Breast epithelium (tissue), 4 donors: ENCODE measurements at places on chromosomes 16 and 17. TPM values are rescaled to one million over a fixed set of nuclear protein-coding genes. Genes with fewer than 3 reads are reported as not detected.

SLC52A1 gene
- 0.32 TPM for total RNA-seq

RECQL5 gene
- total RNA-seq, result 10.7 TPM

MMP25 gene
- total RNA-seq, result 0.98 TPM

RNF166 gene
- total RNA-seq, result 22.0 TPM

ACSM2A gene
- total RNA-seq, result not detected

HSBP1 gene
- total RNA-seq, result 20.2 TPM

OR3A3 gene
- not detected for total RNA-seq

LGALS9B gene
- total RNA-seq, result not detected

KRT25 gene
- not detected for total RNA-seq

ATP2A1 gene
- 0.33 TPM for total RNA-seq

MRPS34 gene
- 85.9 TPM for total RNA-seq

AANAT gene
- total RNA-seq, result not detected

DNAAF1 gene
- 1.2 TPM for total RNA-seq

CIITA gene
- total RNA-seq, result 5.6 TPM

VAT1L gene
- 0.33 TPM for total RNA-seq

CD300A gene
- total RNA-seq, result 15.7 TPM

KRTAP3-1 gene
- not detected for total RNA-seq

B4GALNT2 gene
- total RNA-seq, result 0.66 TPM

SEZ6L2 gene
- total RNA-seq, result 5.0 TPM

PLEKHH3 gene
- 32.2 TPM for total RNA-seq

TP53TG3B gene
- 1.2 TPM for total RNA-seq

VWA3A gene
- not detected for total RNA-seq

WSCD1 gene
- 0.88 TPM for total RNA-seq

SCGB1C2 gene
- total RNA-seq, result not detected
